ENCODE measurements at places on chromosomes 1 and 21. TPM values are rescaled to one million over a fixed set of nuclear protein-coding genes. Genes with fewer than 3 reads are reported as not detected.
A peak's percentile ranks its signal among the peaks of the same experiment; 100 is the strongest.

- DNase-seq, result peak; percentile 17
These were observed 10.4 kb upstream of the HOOK1 start for GRCh38 chr1:59804301-59804700.

DNA sequence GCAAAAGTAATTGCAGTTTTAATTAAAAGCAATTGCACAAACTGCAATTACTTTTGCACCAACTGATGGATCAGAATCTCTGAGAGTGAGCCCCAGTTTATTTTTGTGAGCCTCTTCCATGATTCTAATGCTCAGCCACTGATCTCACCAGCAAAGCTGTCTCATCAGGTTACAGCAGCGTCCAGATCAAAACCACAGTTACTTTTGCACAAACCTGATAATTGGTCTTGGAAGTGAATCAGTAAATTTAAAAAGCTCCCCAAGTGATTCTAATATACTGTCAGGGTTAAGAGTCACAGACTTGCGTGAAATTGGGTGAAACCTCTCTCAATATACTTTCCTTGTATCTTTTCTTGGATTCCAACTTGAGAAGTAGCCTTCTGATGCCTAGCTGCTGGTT is 13.5 kb upstream of the CR2 start:
- no peak for DNase-seq

DNA sequence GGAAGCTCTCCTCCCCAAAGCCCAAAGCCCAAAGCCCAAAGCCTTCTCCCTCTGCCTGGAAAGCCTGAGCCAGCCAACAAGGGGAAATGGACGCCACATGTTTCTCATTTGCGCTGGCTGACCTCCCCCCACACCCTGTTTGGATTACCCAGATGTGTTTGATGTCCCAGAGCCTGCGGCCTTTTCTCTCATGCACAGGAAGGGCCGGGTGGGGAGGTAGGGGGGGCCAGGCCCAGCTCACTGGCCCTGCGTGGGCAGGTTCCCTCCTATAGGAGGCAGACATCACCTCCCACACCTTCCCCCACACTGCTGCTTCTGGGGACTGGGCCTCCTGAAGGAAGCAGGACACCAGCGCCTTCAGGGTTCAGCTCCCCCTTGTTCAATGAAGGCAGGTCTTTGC is 116.3 kb downstream of the NAV1 start:
- no peak for DNase-seq

DNA sequence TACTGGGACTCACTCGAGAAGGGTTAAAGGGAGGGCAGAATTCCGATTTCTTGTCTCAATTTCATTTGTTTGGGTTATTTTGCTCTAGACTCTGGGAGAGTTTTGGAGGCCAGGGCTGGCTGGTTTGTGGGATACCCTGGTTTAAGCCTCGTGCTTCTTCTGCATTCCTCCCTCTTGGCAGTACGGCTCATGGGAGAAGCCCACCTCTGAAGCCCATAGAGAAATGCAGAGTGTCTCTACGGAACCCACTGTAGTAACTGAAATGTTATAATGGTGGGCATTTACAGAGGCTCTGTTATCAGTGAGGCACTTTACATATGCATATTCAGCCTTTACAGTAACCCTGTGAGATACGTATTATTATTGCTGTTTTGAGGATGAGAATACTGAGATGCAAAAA is 43.9 kb downstream of the ROR1 start:
- no peak for DNase-seq

- DNase-seq, result peak; percentile 87
These were observed 801.7 kb upstream of the PRMT6 start for GRCh38 chr1:106254748-106255147.

DNA sequence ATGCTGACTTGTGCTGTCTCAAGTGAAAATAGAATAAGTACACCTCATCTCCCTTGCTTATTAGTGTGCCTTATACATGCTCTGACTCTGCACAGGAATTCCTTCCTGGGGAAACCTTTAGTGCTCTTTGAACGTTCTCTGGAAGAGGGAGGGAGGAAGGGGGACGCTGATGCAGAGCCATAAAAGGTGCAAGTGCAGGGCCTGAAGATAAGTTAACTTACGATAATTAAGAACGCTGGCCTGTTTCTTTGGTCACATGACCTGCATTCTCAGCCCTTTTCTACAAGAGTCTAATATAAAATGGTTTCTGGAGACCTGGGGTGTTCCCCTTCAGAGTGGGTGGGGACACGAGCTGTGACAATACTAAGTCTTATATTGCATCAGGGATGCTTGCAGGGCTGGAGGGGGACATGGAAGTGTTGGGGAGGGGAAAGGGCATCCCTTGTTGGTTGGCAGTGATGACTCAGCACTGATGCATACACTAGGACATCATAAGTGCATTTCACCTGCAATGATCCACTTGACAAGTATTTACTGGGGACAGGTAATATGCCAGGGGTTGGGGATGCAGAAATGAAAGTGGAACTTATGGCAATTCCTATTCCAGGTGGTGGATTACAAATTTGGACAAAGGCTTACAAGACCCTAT is 26.3 kb upstream of the KIAA0040 start:
- peak; percentile 80 for DNase-seq

DNA sequence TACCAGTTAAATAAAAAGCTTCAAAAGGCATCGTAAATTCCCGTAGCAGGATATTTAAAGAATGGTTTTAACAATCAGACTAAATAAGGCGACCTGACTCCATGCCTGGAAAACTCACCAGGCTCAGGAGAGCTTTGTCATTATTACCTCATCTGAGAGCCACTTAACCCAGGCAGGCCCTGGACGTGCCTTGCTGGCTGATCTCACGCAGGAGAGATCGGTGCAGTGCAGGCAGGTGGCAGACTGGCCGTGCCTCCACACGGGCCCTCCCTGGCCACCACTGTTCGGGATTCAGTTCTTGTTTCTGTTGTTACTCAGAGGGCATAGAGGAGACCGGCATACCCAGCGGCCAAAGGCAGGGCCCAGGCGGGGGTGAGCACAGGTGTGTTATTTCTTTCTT is 6.4 kb downstream of the MT1HL1 start:
- DNase-seq, result peak; percentile 15

DNA sequence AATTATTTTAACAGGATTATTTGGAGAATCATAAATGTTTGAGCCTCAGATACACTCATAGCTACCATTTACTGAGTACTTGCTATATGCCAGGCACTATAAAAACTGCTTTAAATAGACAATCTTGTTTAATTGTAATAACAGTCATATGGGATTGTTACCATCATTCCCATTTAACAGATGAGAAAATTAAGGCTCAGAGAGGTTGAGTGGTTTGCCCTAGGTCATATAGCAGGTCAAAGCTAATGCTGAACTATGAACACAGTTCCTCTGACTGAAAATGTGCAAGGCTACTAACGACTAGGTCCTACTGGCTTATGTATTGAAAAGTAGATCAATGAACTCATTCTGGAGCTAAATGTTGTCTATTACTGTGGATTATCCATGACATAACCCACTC is 63.4 kb downstream of the DDR2 start:
- no peak for DNase-seq

GRCh38 chr1:154479764-154480421 is 22.1 kb upstream of the TDRD10 start:
- peak; percentile 75 for DNase-seq

DNA sequence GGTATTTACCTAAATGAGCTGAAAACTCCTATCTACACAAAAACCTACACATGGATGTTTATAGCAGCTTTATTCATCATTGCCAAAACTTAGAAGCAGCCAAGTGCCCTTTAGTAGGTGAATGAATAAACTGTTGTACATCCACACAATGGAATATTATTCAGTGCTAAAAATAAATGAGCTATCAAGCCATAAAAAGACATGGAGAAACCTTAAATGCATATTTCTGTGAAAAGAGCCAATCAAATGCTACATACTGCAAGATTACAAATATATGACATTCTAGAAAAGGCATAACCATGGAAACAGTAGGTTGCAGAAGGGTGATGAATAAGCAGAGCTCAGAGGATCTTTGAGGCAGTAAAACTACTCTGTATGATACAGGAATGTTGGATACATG is 23.3 kb downstream of the ABCB10 start:
- DNase-seq, result no peak

DNA sequence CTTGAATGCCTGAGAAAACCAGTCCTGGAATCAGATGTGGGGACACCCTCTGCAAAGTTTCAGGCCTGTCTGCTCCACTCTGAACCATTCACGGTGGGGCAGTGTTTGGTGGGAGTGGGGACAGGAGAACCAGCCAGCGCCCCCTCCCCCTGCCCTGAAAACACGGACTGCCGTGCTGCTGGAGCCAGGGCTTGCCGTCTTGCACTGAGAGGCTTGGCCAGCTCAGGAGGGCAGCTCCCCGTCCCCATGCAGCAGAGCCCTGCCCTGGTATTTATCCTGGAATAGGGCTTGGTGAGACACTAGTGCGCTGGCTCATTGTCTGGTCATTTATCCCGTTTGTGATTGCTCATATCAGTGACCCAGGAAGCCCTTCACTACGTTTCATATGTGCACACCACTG is 3.9 kb downstream of the S100B start:
- DNase-seq, result no peak

DNA sequence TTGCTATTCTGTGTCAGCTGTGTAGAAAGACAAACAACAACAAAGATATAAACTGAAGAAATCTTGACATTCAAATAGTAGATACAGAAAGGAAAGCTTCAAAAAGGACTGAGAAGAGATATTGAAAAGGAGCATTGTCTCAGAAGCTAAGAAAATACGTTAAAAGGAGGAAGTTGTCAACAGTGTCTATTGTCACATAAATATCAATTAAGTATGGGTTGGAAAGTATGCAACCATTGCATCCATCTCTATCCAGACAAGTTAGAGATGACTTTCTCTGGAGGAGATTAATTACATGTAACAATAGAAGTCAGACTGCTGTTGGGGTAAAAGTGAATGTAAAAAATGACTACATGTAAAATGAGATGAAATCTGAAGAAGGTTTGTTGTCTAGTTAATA is 29.7 kb upstream of the BRINP3 start:
- no peak for DNase-seq

- DNase-seq, result no peak
These were observed 46.9 kb downstream of the PTP4A2 start for GRCh38 chr1:31891280-31891679.

DNA sequence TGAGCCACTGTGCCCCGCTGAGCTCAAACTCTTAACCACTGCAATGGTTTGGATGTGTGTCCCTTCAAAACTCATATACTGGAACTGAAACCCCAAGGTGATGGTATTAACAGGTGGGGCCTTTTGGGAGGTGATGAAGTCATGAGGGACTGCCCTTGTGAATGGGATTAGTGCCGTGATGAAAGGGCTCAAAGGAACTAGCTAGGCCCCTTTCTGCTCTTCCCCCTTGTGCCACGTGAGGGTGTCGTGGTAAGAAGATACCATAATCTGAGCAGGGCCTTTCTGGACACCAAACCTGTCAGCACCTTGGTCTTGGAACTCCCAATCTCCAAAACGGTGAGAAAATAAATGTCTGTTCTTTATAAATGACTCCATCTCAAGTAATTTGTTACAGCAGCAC is 45.5 kb upstream of the SPOCD1 start:
- no peak for DNase-seq

The C1orf94 gene
- not detected for total RNA-seq

The HFM1 gene
- not detected for total RNA-seq

The OR2T4 gene
- total RNA-seq, result not detected

The GPX7 gene
- total RNA-seq, result 1.7 TPM

The LRRC8D gene
- 35.8 TPM for total RNA-seq

The ST6GALNAC5 gene
- 0.26 TPM for total RNA-seq

The PGM1 gene
- 69.2 TPM for total RNA-seq

The CRYBG2 gene
- 19.5 TPM for total RNA-seq

The PRAMEF26 gene
- not detected for total RNA-seq

The STUM gene
- not detected for total RNA-seq
